ENCODE measurements at places on chromosomes 3 and 15. TPM values are rescaled to one million over a fixed set of nuclear protein-coding genes. Genes with fewer than 3 reads are reported as not detected.

- peaks cover 3% of the 10 kb centered on the region for H3K4me1 ChIP-seq
- H3K27ac ChIP-seq, result peak overlapping the region; percentile 89
- no peaks in the 10 kb centered on the region for H3K27me3 ChIP-seq
- no peaks in the 10 kb centered on the region for H3K36me3 ChIP-seq
- peak; percentile 33 for DNase-seq
These were observed 28.5 kb downstream of the EFCAB12 start for GRCh38 chr3:129399895-129400357.

Gene KBTBD12
- total RNA-seq, result 1.1 TPM

DNA sequence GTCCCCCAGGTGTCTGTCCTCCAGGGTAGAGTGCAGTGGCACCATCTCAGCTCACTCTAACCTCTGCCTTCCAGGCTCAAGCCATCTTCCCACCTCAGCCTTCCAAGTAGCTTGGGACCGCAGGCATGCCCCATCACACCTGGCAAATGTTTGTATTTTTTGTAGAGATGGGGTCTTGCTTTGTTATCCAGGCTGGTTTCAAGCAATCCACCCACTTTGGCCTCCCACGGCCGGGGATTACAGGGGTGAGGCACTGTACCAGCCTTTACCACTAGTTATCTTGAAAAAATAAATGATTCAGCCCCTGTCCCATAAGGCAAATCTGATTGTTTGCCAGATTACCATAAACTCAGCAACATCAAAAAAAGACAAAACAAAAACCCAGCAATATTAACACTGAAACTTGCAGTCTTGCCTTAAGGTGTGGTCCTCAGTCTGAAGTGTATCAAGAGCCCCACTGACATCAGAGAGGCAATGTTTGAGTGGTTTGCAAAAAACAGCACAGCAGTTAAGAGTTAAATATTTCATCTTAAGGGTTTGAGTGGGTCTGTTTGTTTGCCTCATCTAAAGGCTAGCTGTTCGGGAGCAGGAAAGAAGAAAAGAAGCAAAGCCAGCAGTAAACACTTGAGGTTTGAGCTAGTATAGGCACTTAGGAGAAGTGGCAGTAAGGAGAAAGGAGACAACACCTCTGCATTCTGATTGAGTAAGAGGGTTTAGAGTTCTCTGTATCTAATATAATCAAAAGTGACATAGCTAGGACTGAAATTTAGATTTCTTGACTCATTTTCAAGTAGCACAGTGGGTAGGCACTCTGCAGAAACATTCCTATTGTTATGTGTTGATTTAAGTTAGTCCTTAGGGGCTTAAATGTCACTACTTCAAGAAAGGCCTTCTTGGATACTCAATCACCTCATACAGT, 26.3 kb upstream of the EDEM1 start:
- peaks cover 15% of the 10 kb centered on the region for H3K4me1 ChIP-seq
- H3K27me3 ChIP-seq, result no peaks in the 10 kb centered on the region
- no peaks in the 10 kb centered on the region for H3K36me3 ChIP-seq
- H3K4me3 ChIP-seq, result no peak overlapping the region

Gene ADAMTS7
- 8.5 TPM for total RNA-seq

Gene SLC2A2
- not detected for total RNA-seq

DNA sequence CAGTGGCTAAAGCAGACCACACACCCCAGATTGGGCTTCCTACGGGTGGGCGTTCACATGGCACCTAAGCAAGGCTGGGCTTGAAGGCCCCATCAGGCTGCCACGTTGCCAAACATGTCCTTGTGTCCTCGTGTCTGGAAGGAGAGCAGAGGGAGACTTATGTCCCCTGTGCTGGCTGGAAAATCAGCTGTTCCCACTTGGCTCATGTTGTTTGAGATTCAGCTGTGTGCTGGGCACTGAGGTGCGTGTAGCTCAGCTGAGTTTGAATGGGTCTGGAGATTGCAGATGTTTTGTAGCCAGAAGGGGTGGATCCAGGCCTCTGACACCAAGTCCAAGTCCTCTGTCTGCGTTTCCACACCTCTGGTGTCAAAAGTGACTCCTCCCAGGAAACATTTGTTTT, 34.6 kb downstream of the RLBP1 start:
- H3K36me3 ChIP-seq, result no peaks in the 10 kb centered on the region
- H3K4me1 ChIP-seq, result no peaks in the 10 kb centered on the region
- H3K27ac ChIP-seq, result no peak overlapping the region
- no peaks in the 10 kb centered on the region for H3K27me3 ChIP-seq
- no peak overlapping the region for H3K4me3 ChIP-seq

DNA sequence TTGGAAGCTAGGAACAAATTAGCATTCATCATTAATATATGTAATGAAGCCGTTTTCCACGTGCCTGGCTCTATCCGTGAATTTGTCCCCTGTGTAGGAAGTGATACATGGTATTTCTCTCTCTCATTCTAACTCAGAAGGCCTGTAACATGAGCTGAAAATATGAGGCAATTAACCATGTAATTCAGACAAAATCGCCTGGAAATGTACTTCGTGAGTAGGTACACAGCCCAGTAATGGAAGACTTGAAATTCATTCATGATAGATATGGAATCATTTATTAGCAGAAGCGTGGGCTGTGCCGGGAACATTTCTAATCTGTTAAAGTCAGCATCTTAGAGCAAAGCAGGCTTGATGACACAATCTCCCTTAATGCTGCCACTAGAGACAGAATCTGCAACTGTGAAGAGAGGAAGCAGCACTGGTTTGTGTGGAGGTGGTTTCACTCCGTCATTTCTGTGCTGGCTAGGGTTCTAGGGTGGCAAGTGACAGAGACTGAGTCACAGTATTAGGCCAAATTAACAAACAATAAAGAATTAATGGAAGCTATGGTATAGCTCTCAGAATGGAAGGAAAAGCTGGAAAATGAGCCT, 225.0 kb upstream of the PROK2 start:
- DNase-seq, result no peak
- H3K4me3 ChIP-seq, result no peak overlapping the region
- no peak overlapping the region for H3K27ac ChIP-seq
- no peaks in the 10 kb centered on the region for H3K27me3 ChIP-seq
- H3K36me3 ChIP-seq, result no peaks in the 10 kb centered on the region
- H3K4me1 ChIP-seq, result no peaks in the 10 kb centered on the region

Gene SQOR
- total RNA-seq, result 9.9 TPM

GRCh38 chr3:59266551-59266950, 216.7 kb upstream of the CFAP20DC start:
- no peaks in the 10 kb centered on the region for H3K4me1 ChIP-seq
- no peak overlapping the region for H3K27ac ChIP-seq
- H3K4me3 ChIP-seq, result no peak overlapping the region
- no peaks in the 10 kb centered on the region for H3K36me3 ChIP-seq
- no peaks in the 10 kb centered on the region for H3K27me3 ChIP-seq

DNA sequence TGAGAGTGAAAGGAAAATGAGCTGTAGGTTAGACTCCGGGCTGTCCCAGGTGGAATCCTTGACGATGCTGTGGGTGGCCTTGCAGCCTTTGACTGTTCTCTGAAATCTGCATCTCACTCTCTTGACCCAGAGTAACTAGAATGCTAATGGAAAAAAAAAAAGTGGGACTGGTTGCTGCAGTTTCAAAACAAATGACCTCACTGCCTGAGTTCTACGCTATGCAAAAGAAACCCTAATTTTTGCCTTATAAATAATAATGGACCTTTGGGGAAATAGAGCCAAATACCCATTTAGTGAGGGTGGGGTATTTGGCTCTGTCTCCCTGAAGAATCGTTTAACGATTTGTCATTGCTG, 309.7 kb upstream of the C2CD4B start:
- H3K27ac ChIP-seq, result no peak overlapping the region
- no peaks in the 10 kb centered on the region for H3K36me3 ChIP-seq
- H3K4me1 ChIP-seq, result peaks cover 8% of the 10 kb centered on the region
- H3K27me3 ChIP-seq, result no peaks in the 10 kb centered on the region
- no peak for DNase-seq

Gene TMEM108
- 0.84 TPM for total RNA-seq

DNA sequence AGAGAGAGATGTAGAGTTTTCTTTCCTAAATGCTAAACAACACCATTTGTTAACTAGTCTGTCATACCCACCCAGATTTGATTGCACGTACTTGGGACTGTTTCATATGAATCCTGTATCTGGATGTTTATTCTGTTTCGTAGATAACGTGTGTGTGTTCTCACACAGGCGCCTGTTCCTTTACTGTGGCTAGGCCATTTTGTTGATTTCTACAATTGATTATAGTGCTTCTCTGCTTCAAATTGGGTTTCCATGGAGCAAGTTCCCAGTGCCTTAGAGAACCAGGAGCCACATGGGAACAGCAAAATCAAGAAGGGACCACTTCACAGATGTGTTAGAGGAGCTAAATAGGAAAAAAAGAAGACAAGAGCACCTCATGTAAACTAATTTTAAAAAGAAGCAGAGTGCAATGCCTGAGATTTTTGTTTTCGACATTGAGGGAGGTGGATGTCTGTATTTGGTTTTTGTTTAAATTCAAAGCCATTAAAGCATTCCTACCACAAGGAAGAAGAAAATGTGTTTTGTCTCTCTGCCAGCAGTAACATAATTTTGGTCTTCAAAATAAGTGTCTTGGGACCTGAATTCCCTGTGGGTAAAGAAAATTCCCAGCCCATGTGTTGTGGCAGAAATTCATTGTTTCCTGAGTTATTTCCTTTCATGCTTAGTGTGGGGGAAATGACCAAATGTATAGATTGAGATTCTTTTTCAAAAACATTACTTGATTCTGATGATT, 424.0 kb upstream of the C2CD4B start:
- H3K4me3 ChIP-seq, result no peak overlapping the region
- no peaks in the 10 kb centered on the region for H3K36me3 ChIP-seq

Gene CTXN2
- total RNA-seq, result not detected

Gene RPS17
- 3,102 TPM for total RNA-seq

GRCh38 chr3:40930756-40931155, 268.5 kb upstream of the CTNNB1 start:
- H3K27me3 ChIP-seq, result no peaks in the 10 kb centered on the region
- H3K27ac ChIP-seq, result no peak overlapping the region
- H3K4me3 ChIP-seq, result no peak overlapping the region
- H3K36me3 ChIP-seq, result no peaks in the 10 kb centered on the region
- DNase-seq, result no peak

DNA sequence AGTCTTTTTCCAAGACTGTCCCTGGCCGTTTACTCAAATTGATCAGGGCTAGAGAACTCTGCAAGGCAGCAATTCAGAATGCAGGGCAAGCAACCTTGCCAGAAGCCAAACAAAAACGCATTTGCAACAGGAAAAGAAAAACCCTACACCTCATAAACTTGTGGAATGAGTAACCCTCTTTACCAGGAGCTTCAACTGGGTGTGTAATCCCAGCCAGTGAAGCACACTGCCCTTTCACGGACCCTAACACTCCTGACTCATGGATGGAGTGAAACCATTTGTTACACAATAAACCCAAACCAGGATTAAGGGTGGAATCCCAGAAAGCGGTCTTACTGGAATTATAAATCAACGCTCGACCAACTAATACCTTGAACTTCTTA, 14.8 kb upstream of the LDHAL6B start:
- no peaks in the 10 kb centered on the region for H3K4me1 ChIP-seq
- DNase-seq, result no peak
- no peaks in the 10 kb centered on the region for H3K36me3 ChIP-seq
- no peak overlapping the region for H3K27ac ChIP-seq
- no peaks in the 10 kb centered on the region for H3K27me3 ChIP-seq
- H3K4me3 ChIP-seq, result no peak overlapping the region

DNA sequence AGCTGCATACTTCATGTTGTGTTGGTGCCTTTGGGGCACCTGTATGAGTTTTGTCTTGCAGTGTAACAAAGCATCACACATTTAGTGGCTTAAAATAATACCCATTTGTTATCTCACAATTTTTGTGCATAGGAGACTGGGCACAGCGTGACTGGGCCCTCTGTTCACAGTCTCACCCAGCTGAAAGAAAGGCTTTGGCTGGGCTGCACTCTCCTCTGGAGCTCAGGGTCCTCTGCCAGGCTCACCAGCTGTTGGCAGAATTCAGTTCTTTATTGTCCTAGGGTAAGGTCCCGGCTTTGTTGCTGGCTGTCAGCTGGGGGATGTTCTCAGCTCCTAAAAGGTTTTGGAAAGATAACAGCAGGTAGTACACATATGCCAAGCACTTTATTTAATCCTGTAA, 263.3 kb downstream of the CLSTN2 start:
- H3K27ac ChIP-seq, result no peak overlapping the region
- H3K4me3 ChIP-seq, result no peak overlapping the region
- DNase-seq, result no peak
- no peaks in the 10 kb centered on the region for H3K36me3 ChIP-seq
- H3K27me3 ChIP-seq, result no peaks in the 10 kb centered on the region

Gene SLC35A5
- 32.4 TPM for total RNA-seq

GRCh38 chr15:81504170-81504905, 130.3 kb upstream of the TMC3 start:
- H3K36me3 ChIP-seq, result no peaks in the 10 kb centered on the region
- H3K4me1 ChIP-seq, result no peaks in the 10 kb centered on the region
- no peak for DNase-seq
- no peak overlapping the region for H3K27ac ChIP-seq

DNA sequence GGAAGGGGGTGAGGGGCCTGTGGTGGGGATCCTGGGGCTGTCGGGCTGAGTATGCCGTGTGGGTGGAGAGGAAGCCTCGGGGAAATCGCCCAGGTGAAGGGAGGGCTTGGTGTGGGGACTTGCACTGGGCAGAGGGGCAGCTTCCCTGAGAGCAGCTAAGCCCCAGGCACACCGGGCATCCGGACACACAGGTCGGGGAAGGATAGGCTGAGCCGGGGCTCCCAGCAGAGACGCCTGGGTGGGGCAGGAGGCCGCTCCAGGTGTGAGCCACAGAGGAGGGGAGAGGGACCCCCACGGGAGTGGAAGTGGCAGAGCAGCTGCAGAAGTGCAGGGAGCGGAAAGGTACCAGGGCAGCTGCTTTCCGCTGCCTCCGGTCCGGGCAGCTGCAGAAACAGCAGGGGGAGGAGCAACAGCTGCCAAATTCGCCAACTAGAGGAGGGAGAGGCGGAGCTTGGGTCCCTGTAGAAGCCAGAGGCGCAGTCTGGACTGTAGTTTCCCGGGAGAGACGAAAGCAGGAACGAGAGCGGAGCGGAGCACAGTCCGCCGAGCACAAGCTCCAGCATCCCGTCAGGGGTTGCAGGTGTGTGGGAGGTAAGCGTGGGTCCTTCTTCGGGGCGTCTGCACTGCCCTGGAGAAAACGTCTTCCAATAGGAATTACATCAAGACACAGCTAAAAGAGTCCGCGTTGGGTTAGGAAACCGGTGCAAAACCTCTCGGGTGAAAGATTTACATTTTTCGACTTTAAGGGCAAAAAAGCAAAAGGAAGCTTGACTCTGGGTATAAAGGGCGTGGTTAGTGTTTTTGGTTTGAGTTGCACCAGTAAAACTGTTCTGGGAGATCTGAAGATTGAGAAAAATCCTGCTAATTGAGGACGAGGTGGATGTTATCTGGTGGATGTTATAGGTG, at the start of gene SERPINI1:
SERPINI1 (plus strand) TSS at position 489 of the 906 bp plus-strand sequence. CDS start 53,408 bp downstream, outside the sequence.
- H3K27ac ChIP-seq, result peak within 1 kb of the TSS; percentile 84
- H3K4me1 ChIP-seq, result peaks cover 1% of the 10 kb centered on the region
- DNase-seq, result peak; percentile 87
- H3K27me3 ChIP-seq, result no peaks in the 10 kb centered on the region

DNA sequence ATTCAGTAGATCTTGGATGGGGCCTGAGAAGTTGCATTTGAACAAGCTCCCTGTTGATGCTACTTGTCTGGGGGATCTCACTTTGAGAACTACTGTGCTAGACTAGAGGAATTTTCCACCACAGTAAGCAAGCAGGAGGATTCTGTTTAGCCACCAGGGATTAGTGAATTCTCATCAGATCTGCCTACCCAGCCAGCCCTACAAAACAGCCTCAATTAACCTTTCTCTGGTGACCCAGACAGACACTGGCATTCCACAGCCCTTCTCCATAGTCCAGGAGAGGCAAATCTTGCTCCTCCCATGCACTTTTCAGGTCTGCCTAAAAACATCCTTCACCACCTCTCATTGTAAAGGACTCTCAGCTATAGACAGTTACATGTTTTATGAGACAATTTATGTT, 16.7 kb upstream of the MYH15 start:
- H3K27ac ChIP-seq, result no peak overlapping the region
- no peaks in the 10 kb centered on the region for H3K4me1 ChIP-seq
- no peak for DNase-seq
- H3K27me3 ChIP-seq, result no peaks in the 10 kb centered on the region

Gene CLSTN2
- total RNA-seq, result 134 TPM
